ENCODE measurements at places on chromosomes 16 and 17.
A peak's percentile ranks its signal among the peaks of the same experiment; 100 is the strongest.

DNA sequence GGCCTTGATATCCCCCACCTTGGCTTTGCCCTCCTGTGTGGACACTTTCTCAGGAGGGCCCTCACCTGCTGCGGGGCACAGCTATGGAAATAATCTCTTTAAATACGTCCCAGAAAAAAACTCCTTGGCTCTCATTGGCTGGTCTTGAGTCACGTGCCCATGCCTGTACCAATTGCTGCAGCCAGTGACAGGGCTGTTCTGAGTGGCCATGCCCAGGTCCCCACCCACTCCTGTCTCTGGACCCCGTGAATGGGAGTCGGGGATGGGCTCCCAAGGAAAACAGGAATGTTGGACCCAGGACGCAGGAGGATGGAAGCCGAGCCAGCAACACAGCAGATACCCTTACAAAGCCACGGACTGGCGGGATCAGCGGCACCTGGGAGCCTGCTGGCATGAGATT is 53.1 kb upstream of the CDR2 start:
- no peak for DNase-seq

DNA sequence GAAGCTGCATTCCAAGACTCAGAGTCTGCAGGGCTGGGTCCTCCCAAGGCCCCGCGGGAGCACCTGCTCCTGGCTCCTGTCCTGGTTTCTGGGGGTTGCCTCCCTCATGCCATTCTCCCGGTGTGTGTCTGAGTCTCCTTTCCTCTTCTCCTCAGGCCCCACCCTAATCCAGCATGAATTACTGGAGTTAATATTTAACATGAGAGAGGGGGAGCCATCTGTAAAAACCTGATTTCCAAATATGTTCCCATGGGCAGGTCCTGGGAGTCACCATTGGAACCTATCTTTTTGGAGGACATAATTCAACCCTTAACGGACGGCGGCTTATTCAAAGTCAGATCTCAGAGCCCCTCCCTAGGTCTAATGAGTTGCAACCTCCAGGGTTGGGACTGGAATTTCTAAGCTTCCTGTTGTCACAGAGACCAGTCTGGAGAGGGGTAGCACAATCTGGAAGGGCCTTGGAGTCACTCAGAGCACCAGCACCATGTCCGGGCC is 5.4 kb downstream of the C17orf99 start:
- DNase-seq: no peak

DNA sequence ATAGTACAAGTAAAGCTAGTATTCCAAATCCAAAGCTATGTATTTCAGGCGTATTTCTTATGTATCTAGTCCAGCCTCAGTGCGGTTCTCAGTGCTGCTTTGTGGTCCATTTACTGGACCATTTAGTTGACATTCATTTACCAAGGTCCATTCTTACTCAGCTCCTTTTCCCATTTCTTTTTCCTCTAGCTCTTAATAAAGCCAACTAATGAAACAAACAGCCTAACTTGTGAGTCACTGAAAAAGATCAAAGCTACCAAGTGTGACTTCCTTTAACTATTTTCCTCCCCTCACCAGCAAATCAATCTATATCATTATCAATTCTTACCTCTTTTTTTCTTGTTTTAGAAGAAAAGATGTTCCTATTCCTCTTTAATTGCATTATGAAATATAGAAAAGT is 64.0 kb downstream of the CYB561 start:
- DNase-seq: no peak

DNA sequence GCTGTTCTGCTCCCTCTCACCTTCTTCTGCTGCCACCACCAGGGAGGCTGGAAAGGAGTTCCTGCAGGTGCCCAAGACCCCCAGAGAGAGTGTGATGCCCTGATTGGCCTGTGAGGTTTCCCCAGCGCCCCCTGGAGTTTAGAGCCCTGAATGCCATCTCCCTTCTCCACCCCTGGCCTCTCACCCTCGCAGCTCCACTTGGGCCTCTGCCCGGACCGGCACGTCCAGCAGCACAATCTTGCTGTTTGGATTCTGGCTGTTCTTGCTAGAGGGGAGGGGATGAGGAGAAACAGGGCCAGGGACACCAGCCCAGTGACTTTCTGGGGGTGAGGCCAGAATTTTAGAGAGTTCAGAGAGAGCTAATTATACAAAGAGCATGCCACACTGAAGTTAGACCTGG is 12.5 kb upstream of the FAM171A2 start:
- peak; percentile 27 for DNase-seq

DNA sequence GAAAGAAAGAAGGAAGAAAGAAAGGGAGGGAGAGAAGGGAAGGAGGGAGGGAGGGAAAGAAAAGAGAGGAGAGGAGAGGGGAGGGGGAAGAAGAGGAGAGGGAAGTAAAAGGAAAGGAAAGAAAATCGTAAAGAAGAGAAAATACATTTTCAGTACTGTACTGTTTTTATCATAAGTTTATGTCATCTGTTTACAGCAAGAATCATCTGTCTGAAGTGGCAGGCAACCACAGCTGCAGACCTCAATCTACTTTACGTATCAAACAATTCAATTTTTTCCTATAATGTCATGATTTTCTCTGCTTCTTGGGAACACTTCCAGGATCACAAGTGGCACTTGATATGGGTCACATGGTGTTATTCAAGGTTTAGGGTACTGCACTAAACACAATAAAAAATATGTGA is 58.3 kb downstream of the USP32 start:
- no peak for DNase-seq

GRCh38 chr17:79000396-79001189 is 9.0 kb downstream of the CANT1 start:
- no peak for DNase-seq

- DNase-seq: no peak
These were observed 85.5 kb upstream of the DOC2B start for GRCh38 chr17:266701-267667.

GRCh38 chr16:20089246-20089965 is 15.7 kb upstream of the GPR139 start:
- DNase-seq: no peak

DNA sequence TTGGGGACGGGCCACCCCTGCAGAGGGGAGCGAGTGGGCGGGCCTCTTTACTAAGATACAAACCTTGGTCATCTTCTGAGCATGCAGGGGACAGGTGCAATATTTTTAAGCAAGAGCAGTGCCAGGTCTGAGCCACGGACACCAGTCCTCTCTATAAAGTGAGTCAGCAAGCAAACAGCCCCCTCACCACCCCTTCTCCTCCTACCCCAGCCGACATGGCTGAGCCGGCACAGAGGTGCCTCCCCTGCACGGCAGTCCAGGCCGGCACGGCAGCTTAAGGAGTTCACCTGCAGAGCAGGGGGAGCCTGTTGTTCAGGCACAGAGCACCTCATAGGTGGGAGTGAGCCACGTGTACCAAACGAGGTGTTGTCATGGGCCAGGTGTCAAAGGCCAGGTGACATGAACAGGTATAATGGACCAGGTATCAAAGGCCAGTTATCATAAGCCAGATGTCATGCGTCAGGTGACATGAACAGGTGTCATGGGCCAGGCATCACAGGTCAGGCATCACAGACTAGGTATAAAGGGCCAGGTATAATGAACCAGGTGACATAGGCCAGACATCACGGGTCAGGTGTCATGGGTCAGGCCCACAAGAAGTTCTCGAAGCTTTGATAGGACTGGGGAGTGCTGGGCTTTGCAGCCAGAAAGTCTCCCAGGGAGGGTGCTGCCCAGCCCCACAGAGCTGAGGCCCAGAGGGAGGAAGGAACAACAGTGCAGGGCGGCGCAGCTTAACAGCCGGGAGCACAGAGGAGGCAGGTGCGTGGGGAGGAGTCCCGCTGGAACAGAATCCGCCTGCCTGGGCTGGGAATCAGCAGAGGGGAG is 42.6 kb upstream of the ZNF469 start:
- no peak for DNase-seq

GRCh38 chr17:4679658-4680057 is 24.3 kb downstream of the PELP1 start:
- no peak for DNase-seq

- DNase-seq: peak; percentile 53
These were observed 848 bp downstream of the CES3 start for GRCh38 chr16:66961914-66962313.

DNA sequence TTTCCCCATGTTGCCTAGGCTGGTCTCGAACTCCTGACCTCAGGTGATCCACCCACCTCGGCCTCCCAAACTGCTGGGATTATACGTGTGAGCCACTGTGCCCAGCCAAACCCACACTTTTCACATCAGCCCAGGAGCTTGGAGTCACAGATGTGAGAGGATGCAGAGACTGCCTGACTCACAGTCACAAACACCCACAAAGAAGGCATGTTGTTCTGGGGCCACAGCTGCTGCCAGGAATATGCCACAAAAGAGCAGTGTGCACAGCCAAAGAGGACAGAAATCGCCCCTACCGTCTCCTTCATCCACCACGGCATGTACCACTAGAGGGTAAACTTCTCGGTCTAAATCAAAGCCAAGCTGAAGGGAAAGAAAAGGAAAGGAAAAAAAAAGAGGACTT is 25.1 kb upstream of the FOXJ1 start:
- peak; percentile 58 for DNase-seq

DNA sequence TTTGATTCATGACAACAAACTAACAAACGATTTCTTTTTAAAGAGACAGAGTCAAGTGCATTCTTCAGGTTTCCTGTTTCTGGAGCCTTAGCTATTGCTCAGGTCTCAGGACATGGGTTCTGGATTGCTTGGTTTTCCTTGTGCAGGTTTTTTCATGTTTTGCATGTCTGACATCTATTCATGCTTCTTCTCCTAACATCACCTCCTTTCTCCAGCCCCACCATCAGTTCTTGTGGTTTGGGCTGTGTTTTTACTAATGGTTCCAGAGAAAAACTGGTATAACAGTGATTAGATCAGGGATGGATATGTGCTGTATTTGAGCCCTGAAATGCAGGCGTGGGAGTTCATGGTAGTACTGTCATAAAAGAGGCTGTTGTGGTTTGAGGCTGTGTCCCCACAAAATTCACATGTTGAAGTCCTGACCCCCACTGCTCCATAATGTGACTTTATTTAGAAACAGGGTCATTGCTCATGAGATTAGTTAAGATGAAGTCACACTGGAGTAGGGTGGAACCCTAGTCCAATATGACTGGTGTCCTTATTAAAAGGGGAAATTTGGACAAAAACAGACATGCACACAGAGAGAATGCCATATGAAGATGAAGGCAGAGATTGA is 67.9 kb downstream of the IRX6 start:
- DNase-seq: no peak

- DNase-seq: no peak
These were observed 34.4 kb downstream of the N4BP1 start for GRCh38 chr16:48575471-48576050.

DNA sequence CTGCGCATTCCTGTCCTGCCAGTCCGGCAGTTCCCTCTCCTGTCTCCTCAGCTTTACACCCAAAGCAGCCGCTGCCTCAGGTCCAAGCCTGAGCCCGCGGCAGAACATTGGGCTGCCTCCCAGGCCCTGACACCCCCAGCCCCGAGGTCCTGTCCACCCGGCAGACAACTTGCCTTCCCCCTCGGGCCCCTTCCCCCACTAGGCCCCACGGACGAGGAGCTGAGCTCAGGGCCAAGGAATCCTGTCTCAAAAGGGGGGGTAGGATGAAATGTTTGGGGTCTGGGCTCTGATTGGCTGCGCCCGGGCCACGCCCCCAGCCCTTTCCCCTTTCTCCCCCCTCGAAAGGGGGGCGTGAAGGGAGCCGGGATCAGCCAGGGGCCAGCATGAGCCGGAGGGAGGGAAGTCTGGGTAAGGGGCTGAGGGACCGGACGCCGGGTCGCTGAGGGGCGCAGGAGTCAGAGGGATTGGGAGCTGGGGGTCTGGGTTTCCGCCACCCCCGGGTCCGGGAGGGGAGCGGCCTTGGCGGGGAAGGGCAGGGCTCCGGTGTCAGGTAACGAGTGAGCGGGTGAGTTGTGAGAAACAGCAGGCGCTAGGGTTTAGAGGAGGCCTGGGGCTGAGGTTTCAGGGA is at the start of gene CTF1:
Gene CTF1, plus strand, starts transcription at position 354 of the 628 bp plus-strand sequence. Its CDS starts 30 bp downstream, at position 384.
- no peak for DNase-seq

- DNase-seq: no peak
These were observed 2.6 kb upstream of the IL17C start for GRCh38 chr16:88635671-88636319.

- DNase-seq: no peak
These were observed 12.3 kb upstream of the MPRIP start for GRCh38 chr17:17029938-17030337.

- no peak for DNase-seq
These were observed 2.4 kb downstream of the TNRC6A start for GRCh38 chr16:24731722-24732419.

DNA sequence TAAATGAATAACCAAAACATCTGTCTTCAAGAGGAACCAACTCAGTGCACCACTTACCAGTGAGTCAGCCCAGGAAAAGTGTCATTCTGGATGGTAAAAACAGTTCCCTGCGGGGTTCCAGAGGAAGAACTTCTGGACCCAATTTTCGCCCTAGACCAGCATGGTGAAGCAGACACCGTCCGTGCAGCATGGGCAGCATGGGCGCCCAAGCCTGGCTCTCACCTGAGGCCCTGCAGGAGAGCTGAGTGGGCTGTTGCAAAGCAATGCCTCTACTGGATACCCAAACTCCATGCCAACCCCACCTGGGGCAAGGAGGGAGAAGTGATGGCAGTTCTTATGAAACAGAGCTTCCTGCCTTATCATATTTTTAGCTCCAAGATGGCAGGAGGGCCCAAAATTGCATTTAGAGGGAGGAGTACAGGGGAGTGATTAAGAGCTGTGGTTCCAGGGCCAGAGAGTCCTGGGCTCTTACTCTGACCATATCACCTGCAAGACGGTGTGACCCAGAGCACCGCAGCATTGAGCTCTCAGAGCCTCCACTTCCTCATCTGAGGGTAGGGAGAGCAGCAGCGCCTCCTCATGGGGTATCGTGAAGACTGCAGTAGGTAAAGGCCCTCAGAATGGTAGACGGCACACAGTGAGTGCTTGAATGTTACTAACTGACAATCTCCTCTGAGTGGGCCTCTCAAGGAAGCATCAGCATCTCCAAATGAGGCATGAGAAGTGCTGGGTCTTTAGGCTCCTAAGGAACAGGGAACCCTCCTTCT is 16.6 kb upstream of the INPP5K start:
- peak; percentile 65 for DNase-seq

DNA sequence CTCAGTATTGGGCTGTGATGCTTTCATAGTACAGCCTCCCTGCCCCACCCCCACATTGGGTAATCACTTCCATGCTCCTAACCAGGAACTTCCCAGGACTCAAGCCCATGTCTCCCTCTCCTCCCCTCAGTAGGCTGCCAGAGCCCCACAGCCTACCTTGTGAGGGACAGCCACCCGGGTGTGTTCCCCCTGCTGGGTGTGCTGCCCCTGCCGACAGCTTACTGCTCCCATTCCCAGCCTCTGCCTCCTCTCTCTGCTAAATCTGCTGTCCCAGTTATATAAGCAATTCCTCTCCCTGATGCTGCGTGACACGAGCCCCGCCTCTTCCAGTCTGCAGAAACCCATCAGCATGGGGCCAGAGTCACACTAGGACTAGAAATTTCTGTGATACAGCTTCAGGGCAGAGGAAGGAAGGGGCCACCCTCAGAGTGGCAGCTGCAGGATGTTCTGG is at the start of gene RSKR:
Gene RSKR, minus strand, starts transcription at position 255 of the 451 bp plus-strand sequence. Its CDS starts 24 bp downstream, at position 231.
- no peak for DNase-seq

GRCh38 chr16:83136419-83136818 is 509.6 kb downstream of the CDH13 start:
- DNase-seq: no peak

- no peak for DNase-seq
These were observed 4.2 kb downstream of the IFI35 start for GRCh38 chr17:43010667-43011308.

Measured in activated naive CD4-positive, alpha-beta T cell treated with anti-CD3 and anti-CD28 coated beads for 36 hours (primary cell).